ENCODE measurements at places on chromosomes 2 and 18.

- peak; percentile 52 for DNase-seq
Observed at GRCh38 chr2:7037340-7038333, 120.4 kb downstream of the RNF144A start.

GRCh38 chr2:199019898-199020507 lies 437.7 kb downstream of the SATB2 start:
- no peak for DNase-seq

- DNase-seq, result peak; percentile 0
Observed at GRCh38 chr2:18435426-18436037, 124.9 kb downstream of the RDH14 start.

DNA sequence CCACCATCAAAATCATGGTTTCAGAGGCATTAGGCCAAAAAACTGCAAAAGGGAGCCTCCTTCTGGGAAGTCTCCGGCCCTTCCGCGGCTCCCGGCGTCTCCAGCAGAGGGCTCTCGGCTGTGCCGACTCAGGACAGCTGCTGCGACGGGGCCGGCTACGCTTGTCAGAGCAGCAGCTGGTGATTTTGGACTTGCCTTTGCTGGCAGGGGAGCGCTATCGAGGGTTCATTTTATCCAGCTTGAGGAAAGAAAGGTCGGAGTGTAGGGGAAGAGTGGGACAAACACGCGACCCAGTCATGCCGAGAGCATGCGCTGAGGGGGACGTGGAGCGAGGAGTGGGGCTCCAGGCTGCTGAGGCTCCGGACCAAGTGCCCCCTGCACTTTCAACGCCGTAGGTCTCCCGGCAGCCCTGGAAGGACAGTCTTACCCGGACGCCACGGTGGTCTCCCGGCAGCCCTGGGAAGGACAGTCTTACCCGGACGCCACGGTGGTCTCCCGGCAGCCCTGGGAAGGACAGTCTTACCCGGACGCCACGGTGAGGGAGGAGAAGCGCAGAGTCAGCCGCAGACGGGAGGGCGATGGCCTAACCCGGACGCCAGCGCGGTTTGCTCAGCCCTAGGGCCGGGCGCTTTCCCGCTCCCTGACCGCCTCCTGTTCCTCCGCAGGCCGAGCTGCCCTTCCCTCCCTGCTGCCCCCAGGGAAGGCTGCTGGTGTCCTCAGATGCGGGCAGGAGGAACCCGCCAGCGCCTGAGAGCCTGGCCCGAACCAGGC lies 21.7 kb downstream of the DDX18 start:
- peak; percentile 69 for DNase-seq

GRCh38 chr18:49495480-49495879 lies 8.4 kb upstream of the C18orf32 start:
- no peak for DNase-seq

GRCh38 chr2:33126958-33127357 lies 180.2 kb downstream of the LTBP1 start:
- DNase-seq, result no peak

DNA sequence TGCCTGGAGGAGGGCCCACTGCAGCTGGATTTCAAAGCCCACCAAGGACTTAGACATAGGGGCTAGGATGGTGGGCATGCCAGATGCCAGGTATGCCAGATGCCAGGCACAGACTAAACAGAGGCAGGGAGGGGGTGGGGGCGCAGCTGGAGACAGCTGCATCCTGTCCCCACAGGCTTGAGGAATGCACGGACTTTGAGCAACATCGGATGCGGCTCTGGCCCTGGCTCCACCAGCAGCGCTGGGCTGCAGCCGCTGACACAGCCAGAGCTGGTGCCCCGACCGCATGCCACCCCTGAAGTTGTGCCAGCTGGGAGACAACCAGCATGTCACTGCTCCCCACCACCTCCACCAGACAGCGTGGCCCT lies 39.5 kb downstream of the AQP12A start:
- DNase-seq, result no peak

- no peak for DNase-seq
Observed at GRCh38 chr2:199197448-199197847, 260.3 kb downstream of the SATB2 start.

DNA sequence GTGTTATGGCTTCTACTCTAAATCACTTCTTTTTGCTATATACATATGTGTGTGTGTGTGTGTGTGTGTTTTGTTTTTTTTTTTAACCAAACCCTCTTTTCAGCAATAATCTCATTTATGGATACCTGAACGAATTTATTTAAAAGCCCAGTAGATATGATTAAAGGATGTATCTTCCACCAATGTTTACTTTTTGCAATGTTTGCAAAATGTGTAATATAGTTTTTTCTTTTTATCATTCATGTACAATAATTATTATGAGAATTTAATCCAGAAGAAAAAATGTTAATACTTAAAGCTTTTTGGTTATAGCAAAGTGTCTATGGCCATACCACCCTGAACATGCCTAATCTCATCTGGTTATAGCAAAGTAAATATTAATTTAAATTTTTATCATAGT lies 1.6 kb upstream of the CNDP2 start:
- no peak for DNase-seq

DNA sequence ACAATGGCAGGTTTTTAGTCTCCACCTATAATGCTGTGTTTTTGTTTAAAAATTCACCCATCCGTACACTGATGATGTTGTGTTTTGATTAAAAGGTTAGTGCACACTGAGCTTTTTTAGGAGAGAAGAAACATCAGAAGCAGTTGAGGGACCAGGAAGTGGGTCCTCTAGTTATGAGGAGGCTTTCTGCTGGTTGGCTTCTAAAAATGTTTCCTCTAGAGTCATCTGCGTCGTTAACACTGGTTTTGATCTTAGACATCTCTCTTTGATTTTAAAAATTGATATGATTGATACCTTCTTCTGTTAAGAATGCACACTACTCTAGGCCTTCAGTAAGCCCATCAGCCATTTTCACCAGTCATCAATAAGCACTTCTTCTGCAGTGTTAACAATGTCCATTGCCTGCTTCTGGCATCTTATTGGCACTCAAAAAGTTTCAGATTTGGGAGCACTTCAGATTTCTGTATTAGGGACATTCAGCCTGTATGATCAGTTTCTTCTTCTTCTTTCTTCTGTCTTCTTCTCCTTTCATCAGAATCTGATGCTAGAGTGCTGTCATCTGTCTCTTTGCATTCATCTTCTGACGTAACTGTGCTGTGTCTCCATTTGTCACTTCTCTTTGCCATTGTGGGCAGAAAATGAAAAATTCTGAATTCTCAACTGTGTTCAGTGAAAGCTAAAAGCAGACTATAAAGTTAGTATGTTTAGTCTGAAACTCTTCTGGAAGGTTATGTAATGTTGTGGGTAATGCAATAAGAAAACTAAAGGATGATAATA lies 56.3 kb downstream of the PHLPP1 start:
- no peak for DNase-seq

DNA sequence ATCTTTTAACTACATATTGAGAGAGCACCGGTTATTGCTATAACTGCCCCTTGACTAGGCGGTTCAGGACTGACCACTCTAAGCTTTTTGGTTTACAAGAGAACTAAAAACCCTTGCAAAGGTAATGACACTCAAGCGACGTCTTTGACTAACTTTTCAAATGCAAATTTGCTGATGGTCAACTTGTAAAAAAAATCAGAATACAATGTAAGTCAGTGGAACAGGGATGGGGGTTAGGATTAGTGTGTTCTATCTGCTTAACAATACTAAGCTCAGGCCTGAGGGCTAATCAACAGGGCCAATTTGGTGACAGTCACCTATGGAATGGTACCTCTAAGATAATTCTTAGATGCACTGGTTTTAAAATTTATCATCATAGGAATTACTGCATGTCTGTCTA lies 57.1 kb downstream of the ZAP70 start:
- no peak for DNase-seq

GRCh38 chr2:181008407-181008806 lies 28.0 kb downstream of the UBE2E3 start:
- no peak for DNase-seq

DNA sequence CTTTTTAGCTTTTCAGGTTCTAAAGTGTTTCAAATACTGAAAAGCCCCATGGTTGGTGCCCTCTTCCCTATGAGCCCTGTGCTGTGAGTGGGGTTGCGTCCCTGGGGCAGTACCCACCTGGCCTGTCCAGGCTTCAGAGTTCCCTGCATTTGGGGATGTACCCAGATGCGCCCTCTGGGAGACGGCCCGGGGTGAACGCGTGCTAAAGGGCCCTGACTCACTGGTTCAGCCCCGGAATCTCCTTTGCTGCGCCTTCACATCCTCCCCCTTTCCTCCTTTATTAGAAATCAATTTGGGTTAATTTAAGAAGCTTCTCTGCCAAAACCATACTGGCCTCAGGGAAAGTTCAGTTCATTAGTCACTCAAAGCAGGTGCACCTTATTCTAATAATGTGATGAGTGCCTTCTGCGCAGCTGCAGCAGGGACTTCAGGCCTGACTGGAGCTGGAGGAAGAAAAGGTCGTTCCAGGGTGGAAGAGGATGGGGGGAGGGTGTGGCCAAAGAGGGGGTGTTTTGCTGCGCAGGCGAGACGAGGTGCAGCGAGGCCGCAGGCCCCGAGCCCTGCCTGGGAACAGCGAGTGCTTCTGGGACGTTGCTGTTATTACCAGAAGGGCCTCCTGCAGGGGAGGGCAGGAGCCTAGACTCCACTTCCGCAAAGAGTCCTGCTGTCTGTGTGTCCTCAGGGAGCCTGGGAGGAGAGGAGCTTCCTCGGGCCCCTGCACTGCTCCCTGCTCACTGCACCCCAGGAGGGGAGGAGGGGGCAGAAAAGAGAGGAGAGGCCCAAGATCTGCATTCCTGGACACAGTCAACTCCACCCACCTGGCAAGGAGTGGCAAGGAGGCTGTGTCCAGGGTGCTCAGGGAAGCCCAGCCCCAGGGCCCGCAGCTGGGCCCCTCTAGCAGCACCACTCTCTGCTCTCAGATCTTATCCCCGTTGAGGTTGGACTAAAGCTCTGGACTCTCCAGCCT lies 223.2 kb upstream of the PXDN start:
- DNase-seq, result no peak

DNA sequence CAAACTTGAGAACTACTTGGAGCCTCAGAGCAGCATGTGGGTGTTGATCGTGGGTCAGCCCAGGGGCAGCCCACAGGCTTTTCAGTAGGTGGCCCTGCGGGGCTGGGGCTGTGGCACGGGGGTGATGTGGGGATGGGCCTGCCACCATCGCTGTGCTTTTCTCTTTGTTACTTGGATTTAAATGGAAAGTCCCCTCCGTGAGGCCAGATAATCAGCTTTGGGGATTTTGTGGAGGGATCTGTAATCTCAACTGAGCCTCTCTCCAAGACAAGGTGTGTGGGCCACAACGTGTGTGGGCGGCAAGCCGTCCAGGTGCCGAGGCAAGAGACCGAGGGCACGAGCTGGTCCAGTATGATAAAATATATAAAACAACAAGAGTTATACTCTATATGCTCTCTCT lies 16.7 kb downstream of the COLEC11 start:
- DNase-seq, result no peak

DNA sequence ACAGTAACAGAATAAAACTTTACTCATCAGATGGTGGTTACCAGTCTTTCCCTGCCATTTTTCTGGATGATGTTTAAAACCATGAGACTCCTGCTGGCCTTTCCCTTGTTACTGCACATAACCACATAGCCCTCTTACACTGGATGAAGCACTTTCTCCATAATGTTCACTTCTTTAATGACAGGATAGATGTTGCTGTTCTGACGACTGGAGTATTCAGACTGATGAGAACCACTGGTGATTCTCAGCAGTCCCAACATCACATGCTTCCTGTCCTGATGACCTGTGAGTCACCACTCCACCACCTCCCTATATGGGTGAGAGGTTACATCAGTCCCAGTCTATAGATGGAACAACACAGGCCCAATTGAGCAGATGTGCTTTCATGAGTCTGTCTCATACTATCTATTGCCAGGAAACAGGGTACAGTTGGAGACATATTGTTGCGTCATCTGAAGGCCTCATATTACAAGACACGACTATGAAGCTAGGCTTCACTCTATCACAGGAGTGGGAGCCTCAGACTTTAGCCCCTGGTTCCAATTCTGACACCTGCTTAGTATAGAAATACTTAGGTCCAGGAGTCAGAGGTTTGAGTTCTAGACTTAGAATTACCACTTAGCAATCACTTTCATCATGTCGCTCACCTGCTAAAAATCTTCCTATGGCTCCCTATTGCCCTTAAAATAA lies 145.7 kb upstream of the KLF7 start:
- no peak for DNase-seq

GRCh38 chr2:207970147-207970825 lies 55.0 kb downstream of the PLEKHM3 start:
- no peak for DNase-seq

- DNase-seq, result no peak
Observed at GRCh38 chr2:11898576-11898975, 152.1 kb downstream of the LPIN1 start.

GRCh38 chr2:132875193-132875592 lies 205.2 kb upstream of the LYPD1 start:
- no peak for DNase-seq

DNA sequence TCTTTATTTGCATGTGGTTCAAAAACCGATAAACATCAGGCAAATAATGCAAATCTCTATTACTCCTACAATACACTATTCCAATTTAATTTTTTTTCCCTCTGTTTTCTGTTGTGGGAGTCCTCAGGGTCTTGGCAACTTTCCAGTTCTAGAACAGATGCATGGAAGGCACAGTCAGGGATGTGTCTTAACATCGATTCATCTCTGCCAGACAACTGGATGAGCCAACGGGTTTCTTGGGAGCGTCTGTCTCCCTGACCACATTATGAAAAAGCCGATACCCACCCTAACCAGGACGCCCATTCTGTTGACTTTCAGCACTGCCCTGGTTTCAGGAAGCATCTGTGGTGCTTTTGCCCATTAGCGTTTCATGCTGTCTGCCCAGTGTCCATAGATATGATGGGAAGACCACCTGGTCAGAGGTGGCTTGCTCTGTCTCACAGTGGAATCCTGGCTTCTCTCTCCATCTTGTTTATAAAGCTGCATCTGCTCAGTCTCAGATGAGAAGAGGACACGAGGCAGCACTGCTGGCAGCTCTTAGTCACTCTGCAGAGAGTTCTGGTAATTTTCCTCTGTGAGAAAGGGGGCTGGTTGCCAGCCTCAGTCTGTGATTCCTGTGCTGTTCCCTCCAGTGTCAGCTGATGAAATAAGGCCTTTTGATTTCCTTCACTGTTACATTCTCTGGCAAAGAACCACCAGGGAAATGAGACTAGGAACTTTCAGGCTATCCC lies 57.9 kb upstream of the KCNE4 start:
- DNase-seq, result no peak

- DNase-seq, result no peak
Observed at GRCh38 chr2:119771331-119771730, 11.6 kb downstream of the PTPN4 start.

Data from GM12891 (cell line).